Stimulated activated CD8-positive, alpha-beta memory T cell treated with anti-CD3 and anti-CD28 coated beads, Interleukin-4, amount 100 ng/mL, for 4 hours (primary cell): ENCODE measurements at places on chromosomes 3 and 15.

GRCh38 chr15:34038871-34039789 lies at the start of gene AVEN:
Gene AVEN, minus strand, starts transcription at chr15:34039204. Its CDS starts 158 bp downstream, at chr15:34039046.
- DNase-seq = peak; percentile 21

- DNase-seq = no peak
Observed at GRCh38 chr3:49310677-49311076, 29.2 kb downstream of the USP4 start.

DNA sequence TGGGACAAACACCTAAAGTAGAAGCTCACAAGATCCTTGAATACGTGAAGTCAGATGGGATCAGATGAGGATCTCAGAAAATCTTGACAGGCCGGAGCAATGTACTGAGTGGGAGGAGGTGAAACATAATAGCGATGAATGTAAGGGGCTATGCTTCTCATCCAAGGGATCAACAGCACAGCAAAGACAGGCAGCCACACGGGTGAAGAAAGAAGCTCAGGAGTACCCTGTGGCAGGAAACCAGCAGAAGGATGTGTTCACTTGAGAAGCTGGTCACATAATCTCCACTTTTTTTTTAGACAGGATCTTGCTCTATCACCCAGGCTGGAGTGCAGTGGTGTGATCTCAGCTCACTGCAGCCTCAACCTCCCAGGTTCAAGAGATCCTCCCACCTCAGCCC lies 92.4 kb downstream of the MEGF11 start:
- DNase-seq = no peak

GRCh38 chr15:69812861-69813261 lies 284.9 kb downstream of the TLE3 start:
- no peak for DNase-seq

- DNase-seq = no peak
Observed at GRCh38 chr3:129936757-129937156, 37.8 kb upstream of the TRH start.

DNA sequence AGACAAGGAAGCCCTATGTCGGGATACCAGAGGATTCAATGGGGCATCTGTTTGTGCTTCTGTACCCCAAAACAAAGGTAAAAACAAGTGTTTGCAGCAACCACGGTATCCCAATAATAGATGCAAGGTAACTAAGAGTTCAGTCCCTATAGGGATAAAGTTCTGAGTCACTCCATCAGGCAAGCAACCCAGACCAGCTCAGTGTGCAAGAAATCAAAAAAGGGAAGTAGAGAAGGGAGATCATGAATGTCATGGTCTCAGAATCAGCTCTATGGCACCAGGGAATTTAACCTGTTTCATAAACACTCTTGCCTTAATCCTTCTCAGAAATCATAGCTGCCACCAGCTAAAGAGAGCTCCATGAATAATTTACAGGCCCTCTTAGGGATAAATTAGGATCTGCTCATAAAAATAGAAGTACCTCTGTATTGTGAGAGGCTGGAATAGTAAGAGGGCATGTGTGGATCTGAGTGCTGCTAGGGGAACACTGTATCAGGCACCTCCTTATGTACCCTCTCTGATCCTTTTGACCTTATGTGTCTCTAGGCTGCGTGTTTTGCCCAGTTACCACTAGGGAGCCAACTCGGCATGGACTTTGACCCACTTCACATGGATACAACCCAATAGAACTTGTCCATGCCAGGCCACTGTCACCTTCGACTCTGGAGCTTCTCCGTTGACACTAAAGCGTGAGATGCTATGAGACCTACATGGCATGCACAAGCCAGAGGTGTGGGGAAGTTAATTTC lies 754.6 kb downstream of the AGBL1 start:
- DNase-seq = no peak

GRCh38 chr15:38508647-38509046 lies 54.7 kb downstream of the FAM98B start:
- no peak for DNase-seq

DNA sequence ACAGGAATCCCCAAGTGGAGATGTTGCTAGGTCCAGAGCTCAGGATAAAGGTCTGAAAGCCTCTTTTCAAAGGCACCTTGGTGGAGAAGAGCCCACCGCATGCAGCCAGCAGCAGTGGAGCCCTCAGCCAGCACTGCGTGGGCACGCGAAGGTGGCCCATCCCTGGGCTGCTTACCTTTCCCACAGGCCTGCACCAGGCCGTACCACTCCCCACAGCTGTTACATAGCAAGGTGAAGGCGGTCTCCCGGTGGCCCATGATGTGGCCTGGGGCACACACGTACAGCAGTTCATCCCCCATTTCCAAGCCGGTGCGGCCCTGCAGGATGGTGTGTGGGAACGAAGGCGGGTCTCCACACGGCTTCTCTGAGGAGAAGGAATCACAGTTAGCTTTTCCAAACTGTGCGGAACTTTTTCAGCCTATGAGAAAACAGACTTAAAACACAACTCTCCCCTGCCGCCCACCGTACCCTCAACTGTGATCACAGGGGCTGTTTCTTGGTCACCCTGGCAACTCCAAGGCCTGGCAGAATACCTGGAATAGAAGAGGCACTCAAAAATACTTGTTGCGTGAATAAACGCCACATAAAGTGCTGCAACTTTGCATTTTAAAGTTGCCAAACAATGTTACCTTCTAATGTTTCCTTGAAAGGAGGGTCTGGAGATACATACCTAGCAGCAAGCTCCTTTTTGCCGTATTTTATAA lies 43.7 kb downstream of the SUSD5 start:
- no peak for DNase-seq

- no peak for DNase-seq
Observed at GRCh38 chr3:188053036-188053340, 101.0 kb upstream of the LPP start.

DNA sequence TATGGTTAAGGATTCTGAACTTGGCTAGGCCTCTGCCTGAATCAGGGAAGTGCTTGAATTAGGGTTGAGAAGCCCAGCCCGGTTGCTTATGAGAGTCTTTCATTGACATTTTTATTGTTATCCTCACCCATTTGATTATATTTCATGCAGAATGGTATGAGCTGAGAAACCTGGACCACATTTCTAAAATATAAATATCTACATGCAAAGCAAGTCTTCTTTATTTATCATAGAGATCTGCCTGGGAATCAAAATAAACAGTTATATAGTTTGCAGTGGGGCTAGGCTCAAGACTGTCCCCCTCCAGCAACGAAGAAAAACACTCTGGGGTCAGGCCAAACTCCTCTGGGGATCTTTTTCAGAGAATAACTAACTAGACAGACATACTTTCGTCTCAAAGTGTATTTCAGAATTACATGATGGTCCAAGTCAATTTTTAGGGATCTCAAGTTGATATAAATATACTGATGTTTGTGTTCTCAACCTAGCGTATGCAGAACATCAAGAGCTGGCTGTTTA lies 675.4 kb upstream of the NR2F2 start:
- no peak for DNase-seq

DNA sequence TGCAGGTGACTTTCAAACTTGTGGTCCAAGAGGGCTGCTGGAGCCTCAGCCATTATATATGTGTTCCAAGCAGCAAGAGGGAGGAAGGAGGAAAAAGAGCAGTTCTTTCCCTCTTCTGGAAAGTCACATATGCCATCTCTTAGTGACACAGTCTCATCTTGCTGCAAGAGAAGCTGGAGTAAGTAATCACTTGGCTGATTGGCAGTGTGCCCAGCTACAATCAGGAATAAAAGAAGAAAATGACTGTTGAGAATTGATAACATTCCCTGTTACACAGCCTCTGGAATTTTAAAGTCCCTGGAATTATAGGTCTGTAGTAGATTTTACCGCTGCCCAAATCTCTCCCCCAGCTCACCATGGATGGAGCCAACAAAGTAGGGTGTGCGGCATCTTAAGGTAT lies 31.4 kb upstream of the LYZL4 start:
- no peak for DNase-seq

GRCh38 chr3:10450494-10451440 lies 54.6 kb downstream of the ATP2B2 start:
- DNase-seq = no peak

DNA sequence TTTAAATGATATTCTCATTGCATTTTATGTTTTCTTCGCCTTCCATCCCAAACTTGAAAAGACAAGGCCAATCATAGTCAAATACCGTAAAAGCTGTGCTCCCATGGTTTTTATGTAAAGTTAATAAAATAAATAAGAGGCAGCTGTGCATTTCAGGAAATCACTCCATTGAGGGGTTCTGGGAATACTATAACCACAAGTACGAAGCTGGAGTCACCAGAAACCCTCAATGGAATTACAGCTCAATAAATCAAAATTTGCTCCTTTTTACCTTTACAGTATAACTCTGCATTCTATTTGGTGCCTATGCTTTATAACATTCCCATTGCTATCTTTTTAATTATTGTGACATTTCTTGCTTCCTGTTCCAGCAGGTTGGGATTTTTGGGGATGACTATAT lies 77.2 kb downstream of the C3orf38 start:
- DNase-seq = no peak

GRCh38 chr3:123370819-123371218 lies 78.1 kb downstream of the ADCY5 start:
- DNase-seq = no peak

DNA sequence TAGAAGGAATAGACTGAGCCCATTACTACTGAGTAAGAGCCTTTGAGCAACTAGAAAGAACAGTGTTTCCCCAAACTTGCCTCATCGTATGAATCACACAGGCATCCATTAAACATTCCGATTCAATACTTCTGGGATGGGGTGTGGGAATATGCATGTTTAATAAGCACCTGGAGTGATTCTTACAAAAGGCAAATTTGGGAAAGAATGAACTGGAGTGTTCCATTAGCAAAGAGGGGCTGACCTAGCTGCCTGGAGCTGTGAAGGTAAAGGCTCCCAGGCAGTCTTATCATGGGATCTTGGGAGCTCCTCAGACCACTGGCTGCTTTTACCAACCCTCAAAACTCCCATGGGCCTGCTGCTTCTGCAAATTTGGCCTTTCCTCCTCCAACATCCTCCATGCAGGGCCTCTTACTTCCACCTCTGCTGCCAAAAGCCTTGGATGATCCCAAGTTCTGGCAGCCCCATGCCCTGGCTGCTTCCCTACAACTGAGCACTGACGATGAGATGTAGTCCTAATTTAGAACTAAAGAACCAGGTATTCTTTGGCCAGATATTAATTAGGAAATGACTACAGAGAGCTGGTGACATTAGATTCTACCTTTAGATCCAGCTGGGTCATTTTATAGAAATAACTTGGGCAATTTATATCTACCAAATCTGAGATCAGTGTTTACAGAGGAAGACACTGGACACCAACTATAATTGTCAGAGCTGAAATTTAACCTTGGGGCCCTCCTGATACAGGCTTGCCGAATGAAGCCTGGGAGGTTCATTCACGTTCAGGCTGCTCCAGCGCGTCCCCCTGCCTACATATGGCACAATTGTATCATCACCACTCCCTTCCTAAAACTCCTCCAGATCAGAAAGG lies 11.2 kb upstream of the HOMER2 start:
- DNase-seq = no peak

GRCh38 chr3:40852712-40853111 lies 328.0 kb downstream of the ZNF621 start:
- no peak for DNase-seq

DNA sequence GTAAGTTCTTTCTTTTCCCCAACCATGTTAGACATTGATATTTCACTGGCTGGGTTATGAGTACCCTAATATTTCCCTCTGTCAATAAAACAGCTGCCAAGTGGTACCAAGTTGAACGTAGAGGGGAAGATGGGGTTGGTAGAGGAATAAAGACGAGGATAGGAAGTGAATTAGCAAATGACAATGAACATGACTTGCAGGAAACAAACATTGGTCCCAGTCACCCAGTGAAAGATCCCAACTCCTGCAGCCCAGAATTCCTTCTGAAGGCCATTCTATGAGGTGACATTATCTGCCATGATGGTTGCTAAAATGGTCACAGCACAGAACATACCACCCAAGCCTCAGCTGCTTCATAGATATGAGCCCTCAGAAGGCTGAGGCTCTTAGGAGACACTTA lies 159.0 kb upstream of the CTNNB1 start:
- DNase-seq = no peak

GRCh38 chr15:25366058-25366457 lies 72.8 kb downstream of the UBE3A start:
- DNase-seq = no peak

DNA sequence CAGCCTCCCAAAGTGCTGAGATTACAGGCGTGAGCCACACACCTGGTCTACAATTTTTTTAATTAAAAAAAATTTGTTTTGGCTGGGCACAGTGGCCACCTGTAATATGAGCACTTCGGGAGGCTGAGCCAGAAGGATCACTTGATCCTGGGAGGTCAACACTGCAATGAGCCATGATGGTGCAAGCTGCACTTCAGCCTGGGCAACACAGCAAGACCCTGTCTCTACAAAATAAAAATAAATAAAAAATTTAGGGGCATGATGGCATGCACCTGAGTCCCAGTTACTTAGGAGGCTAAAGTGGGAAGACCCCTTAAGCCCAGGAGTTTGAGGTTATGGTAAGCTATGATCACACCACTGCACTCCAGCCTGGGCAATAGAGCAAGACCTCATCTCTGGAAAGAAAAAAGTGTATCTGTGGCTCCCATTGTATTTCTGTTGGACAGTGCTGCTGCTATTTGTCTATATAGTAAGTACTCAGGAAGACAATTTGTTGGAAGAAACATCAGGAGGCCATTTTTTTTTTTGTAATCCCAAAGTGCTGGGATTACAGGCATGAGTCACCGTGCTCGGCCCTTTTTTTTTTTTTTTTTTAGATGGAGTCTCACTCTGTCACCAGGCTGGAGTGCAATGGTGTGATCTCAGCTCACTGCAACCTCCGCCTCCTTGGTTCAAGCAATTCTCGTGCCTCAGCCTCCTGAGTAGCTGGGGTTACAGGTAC lies 27.5 kb upstream of the SH3BP5 start:
- no peak for DNase-seq

DNA sequence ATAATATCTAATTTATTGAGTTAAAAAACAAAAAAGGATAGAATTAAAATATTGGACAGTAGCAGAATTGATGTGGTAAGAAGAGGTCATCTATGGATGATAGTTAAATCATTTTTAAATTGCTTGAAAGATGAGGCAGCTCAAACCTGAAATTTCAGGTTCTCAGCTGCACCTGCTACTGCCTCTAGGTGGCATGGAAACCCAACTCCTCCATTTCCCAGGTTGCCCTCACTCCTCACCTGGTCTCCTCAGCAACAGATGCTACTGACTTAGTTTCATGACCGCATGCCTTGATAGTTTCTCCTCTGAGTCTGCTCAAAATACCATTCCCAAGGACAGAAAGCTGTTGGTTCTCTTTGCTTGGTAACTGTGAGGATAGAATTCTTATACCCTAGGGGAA lies 148.1 kb downstream of the ABHD5 start:
- DNase-seq = no peak

- DNase-seq = no peak
Observed at GRCh38 chr3:153631102-153631501, 469.1 kb downstream of the RAP2B start.
